Occipital lobe (tissue), 3 donors: ENCODE measurements at places on chromosomes 3 and 15. TPM values are rescaled to one million over a fixed set of nuclear protein-coding genes. Genes with fewer than 3 reads are reported as not detected.

- DNase-seq, result no peak
Measured at GRCh38 chr3:23566499-23566898, 239.3 kb upstream of the UBE2E1 start.

DNA sequence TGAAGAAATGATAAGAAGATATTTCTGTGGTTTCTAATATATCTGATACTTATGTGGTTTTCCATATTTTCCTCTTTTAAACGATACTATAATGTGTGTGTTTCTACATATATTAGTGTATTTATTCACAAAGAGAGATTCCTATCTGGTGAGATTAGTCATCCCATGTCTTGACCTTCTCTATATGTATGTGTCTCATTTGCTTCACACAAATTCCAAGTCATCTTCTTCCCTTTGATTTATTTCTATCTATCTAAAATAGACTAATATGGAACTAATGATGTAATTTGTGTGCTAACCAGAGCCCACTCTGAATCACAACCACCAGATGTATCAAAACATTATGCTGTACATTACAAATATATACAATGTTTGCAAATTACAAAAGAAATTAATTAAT is 154.7 kb upstream of the KCNMB2 start:
- no peak for DNase-seq

The PLAAT1 gene
- total RNA-seq, result 8.1 TPM

DNA sequence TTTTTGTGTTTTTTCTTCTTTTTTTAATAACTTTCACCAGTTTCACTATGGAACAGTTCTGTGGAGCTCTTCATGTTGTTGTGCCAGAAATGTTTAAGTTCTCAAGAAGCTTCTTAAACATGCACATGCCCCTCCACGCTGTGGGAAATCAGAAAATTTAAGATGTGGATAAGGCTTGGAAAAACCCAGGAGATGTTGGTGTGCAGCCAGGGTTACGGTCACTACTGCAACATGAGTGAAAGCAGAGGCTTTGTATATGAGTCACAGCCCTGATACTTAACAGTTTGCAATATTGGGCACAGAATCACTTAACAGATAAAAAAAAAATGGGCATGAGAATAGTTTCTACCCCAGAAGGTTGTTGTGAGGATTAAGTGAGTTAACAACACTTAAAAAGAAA is 399.9 kb downstream of the LRTM1 start:
- no peak for DNase-seq

The AP4E1 gene
- 14.0 TPM for total RNA-seq

GRCh38 chr3:111944372-111944771 is 34.5 kb upstream of the ABHD10 start:
- no peak for DNase-seq

GRCh38 chr15:74340150-74340549 is 27.3 kb downstream of the CYP11A1 start:
- DNase-seq, result no peak

The ZBED2 gene
- total RNA-seq, result not detected
